ENCODE measurements at places on chromosomes 1 and 21.

GRCh38 chr1:98437540-98437939, 224.0 kb upstream of the SNX7 start:
- DNase-seq = no peak

DNA sequence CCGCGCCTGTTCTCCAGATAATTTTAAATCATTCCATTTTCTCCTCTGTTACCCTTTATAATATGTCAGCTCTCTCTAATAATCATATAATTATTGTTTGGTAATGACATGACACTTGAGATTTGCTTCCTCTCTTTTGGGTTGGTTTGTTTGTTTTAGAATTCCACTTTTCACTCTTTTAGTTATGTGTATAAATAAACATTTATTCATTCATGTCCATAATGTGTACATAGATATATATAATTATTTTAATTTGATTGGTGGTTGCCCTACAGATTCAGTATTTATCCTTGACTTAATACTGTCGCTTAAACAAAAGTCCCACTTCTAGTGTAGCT, 93.4 kb upstream of the FMN2 start:
- DNase-seq = no peak

- DNase-seq = no peak
Observed at GRCh38 chr1:2335721-2336455, 55.5 kb downstream of the MORN1 start.

GRCh38 chr1:206518743-206519142, 11.4 kb downstream of the RASSF5 start:
- no peak for DNase-seq

- DNase-seq = no peak
Observed at GRCh38 chr21:29114765-29115500, 15.5 kb upstream of the MAP3K7CL start.
